Stromal cell of bone marrow (primary cell): ENCODE measurements at places on chromosomes 7 and 10.

DNA sequence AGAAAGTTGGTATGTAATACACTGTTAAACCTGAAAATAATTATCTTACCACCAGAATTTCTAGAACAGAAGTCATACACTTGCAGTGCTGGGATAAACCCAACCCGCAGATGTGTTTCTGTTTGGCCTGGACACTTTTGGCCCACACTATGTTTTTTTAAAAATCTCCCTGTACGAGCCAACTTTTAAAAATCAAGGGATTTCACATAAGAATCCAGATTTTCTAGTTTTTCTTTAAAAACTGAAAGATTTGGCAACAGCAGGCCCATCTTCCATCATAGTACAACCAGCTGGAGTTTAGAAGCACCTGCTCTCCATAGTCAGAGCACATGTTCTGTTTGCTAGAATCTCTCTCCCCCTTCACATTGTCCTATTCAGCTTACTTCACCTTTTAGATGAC is 74.0 kb downstream of the TLL2 start:
- no peak for DNase-seq

- DNase-seq, result peak; percentile 57
Observed at GRCh38 chr7:44587843-44588711, 6.0 kb upstream of the TMED4 start.

GRCh38 chr7:118013252-118014010 is 140.2 kb upstream of the CTTNBP2 start:
- DNase-seq, result no peak

GRCh38 chr7:82289152-82289535 is 154.4 kb downstream of the CACNA2D1 start:
- no peak for DNase-seq

DNA sequence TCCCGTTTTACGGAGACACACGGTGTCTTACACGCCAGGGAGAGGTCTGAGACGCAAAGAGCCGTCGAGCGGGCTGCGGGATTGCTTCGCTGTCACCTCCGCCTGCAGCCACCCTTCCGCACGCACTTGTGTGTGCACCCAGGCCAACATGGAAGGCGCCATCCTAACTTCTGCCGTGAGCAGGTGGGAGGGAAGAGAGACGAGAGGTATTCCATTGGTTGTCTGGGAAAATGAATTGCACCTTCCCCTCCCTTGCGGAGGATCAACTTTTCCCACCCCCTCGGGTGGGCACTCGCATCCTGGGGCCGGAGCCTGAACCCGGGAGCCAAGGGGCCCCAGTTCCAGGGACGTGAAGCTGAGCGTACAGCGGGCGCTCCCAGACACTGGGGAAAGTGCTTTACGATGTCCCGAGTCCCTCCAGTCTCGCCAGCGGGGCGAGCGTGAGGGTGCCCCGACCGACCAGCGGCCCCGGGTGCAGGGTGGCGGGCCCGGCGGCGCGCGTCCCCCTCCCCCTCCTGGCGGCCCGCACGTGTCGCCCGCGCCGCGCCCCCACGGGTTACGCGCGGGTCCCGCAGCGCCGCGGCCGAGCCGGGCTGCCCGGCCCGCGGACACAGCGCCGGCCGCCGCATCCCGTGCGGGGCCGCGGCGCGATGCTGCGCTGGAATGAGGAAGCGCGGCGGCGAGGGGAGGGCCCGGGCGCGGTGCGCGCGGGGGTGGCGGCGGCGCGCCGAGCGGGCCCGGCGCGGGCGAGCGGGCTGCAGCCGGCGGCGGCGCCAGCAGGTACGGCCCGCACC is 984 bp upstream of the IKZF1 start:
- no peak for DNase-seq

DNA sequence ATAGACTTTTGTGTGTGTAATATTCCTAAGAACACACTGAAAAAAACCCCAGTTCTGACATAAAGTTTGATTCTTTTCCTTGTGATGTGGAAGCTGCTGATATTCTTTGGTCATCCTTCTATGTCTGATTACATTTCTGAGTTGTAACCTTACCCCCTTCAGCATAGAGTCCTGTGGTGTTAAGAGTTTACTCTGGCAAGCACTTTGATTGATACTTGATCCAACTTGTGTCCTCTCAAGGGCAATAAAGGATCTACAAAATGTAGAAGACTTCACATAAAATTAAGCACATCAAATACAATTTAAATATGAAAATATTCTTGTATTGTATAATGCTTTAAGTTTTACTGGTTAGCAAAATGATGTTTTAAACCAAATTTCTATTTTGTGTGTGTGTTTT is 221.7 kb upstream of the DKK1 start:
- no peak for DNase-seq

GRCh38 chr10:52020702-52021101 is 293.4 kb upstream of the DKK1 start:
- no peak for DNase-seq

DNA sequence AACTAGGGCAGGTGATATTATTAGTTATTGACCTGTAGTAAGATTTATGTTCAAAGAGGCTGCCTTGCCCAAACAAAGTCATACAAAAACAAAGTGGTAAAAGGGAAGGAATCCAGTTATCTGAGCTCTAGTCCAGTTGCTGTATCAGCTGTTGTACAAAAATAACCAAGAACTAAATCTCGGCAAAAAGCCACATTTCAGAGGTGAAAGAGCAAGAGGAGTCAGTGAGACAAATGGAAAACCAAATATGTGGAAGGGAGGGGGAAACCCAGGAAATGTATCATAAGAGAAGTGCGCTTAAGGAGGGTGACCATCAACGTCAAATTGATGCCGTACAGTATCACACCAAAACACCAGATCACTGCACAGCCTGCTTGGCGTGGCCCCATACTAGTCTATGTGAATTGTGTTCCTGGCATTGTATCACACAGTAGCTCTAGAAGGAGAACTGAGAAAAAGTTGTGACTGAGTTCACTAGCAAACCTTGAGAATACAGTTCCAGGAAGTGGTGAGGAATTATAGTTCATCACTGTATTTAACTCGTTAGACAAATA is 6.4 kb downstream of the AGBL3 start:
- DNase-seq, result peak; percentile 49

DNA sequence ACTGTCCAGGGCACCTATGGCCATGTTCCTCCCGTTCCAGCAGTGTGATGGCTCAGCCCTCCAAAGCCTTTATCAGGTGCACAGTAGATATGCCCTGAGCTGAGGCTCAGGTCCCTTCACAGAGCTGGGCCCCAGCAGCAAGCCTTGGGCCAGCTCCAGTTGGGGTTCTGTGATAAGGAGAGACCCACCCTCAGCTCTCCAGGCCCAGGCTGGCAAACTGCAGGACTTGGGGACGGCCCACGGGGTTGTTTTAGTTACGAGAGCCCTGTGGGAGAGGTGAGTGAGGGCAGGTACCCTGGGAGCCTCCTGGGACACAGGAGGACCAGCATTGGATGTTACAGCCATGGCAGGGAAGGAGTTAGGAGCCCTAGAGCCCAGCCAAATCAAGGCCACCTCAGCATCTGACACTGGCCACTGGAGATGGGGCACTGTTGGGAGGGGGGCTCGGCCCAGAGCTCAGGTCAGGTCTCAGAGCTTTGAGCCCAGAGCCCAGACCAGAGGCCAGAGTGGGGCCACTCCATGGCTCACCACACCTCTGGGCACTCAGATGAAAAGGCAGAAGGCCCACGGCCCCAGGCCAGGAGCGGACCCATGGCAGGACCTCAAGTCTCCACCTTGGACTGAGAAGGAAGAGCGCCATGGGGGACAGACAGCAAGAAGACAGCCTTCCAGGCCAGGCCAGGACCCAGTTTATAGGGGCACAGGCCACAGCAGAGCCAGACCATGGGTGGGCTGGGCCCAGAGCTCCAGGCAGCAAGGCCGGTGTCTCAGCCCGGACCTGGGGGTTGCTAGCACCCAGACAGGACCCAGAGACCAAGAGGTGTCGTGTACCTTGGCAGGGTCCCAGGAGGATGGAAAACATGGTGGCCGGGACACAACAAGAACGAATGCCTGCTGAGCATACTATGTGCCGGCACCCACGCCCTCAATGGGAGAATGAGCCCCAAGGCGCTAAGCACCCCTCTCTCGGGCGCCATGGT is 12.8 kb downstream of the GRID1 start:
- DNase-seq, result no peak

- no peak for DNase-seq
Observed at GRCh38 chr10:43061760-43062159, 15.1 kb upstream of the RET start.

DNA sequence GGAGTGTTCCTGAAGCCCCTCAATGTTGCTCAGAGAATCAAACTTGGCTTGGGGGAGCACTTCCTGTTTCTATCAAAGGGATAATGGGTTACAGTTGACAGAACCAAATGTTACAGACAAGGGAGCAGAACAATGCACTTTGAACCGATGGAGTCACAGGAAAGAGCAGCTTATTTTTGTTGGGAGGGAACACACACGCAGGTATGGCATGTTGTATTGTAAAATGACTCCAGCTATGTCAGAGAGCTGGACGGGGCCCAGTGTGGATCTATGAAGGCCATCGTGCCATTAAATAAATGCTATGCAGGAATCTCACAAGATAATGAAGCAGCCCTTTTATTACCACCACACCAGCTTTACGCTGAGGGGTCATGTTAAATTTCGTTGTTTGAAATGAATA is 35.1 kb downstream of the RHOBTB1 start:
- no peak for DNase-seq

DNA sequence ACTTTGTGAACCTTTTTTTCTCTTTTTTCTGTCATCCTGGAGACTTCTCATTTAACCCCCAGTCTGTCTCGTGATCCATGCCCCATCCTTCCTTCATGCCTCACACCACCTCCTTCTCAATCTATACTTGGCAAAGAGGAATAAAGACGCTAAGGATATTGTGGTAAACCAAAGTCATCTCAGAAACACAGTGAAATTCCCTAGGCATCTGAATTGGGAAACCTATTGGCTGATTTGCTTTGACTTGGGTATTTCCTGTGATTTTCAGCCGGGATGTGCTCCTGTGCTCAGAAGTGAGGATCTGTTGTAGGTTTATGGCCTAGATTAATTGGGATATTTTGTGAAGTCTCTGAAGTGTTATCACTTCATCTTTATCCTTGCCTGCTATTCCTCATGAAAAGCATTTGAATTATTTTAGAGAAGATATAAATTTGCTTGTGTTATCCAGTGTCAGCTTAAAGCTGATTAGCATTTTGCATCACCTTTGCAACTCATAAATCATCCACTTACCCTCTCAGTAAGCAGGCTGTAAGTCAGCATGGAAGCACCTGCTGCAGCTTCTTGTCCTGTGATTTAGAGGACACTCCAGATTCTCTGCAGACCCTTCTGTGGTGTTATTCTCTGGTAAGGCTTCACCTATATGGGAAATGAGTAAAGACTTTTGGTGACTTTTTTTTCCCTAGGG is 138.0 kb downstream of the AUTS2 start:
- no peak for DNase-seq

DNA sequence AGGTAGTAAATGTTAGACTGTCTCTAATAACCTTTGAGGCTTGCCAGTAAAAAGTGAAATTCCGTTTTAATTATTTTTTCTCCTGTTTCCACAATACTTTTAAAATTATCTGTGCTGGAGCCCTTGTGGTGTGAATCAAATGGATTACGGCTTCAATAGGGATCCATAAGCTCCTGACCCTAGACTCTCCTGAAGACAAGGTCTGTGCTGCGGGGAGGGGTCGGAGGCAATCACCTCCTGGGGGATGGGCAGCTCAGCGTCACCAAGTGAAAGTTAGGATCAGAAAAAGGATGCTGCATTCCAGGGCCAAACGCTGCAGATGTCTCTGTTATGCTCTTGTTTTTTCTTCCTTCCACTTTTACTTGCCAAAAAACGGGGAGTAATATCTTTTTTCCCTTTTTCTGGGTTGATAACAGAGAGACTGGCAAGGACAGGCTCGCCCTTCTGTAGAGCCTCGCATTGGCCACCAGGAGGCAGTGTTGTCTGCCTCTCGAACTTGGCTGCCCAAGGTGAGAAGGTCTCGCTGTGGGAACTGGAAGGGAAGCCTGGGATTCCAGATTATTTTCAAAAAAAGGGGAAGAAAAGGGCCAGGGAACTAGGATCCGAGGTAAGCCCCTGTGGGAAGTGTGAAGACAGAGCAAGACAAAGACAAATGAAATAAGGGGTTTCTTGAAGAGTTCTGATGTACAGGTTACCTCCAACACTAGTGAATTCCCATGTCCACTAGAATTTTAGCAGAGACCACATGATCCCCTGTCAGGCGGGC is 621.9 kb downstream of the ACTR3B start:
- no peak for DNase-seq

DNA sequence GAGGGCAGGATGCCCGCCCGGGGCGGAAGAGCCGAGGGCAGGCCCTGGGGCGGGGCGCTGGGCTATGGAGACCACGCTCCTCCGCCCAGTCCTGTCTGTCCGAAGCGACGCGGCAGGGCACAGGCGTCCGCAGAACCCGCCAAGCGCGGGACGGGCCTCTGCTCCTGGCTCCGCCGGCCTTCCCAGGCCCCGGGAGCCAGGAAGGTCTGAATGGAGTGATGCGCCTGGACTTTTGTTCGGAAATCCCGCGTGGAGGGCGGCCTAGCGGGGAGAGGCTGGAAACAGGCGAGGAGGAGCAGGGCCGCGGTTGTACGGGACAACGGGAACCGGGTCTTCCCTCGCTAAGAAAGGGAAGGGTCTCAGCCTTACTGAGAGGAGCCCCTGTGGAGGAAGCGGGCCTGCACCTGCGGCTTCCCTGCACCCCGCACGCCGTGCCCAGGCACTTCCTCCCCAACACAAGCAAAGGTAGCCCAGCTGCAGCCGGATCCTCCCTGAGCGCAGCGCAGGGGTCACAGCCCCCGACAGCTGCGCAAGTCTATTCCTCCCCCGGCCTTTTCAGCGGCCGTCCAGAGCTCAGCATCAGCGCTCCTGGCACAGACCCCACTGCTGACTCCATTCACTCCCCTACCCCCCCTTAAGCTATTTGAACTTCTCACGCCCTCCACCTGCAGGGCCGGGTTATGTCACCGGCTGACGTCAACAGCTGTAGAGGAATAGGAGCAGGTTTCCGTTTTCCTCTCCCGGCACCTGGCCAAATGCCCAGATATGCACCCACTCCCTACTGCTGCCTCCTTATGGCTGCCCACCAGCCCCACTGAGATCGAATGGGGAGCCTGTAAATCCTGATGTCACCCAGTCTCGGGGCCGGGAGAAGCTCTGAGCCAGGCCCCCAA is 143.2 kb upstream of the RET start:
- DNase-seq, result no peak

DNA sequence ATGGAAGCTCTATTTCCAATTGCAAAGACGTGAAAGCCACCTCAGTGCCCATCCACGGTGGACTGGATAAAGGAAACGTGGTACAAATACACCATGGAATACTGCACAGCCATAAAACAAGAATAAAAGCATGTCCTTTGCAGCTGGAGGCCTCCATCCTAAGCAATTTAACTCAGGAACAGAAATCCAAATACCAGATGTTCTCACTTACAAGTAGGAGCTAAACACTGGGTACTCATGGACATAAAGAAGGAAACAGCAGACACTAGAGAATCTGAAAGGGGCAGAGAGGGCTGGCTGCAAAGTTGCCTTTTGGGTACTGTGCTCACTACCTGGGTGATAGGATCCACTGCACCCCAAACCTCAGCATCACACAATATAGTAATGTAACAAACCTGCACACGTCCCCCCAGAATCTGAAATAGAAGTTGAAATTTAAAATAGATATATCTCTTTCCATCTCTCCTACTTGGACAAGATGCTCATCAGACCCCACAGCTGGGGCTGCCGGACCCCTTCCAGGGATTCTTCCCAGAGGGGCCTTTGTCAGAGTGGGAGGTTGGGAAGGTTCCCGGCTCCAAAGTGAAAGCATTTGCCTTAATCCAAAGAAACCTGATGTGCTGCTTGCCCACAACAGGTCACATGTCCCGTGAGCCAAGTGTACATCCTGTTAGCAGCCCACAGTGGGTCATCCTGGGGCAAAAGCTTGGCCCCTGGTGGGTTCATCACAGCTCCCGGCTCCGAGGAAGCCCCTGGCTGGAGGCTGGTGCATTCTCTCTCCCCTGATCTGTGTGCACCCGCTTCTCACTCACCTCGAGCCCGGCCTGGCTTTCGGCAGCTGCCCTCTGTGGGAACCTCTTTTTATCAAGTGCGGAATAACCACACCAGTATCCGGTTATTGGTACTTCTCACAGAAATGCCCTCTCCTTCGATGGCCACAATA is 172.3 kb upstream of the PPP2R2D start:
- no peak for DNase-seq
